ENCODE measurements at places on chromosomes 7 and 10.

- no peak for DNase-seq
These were observed 125.0 kb downstream of the FAM53B start for GRCh38 chr10:124619195-124619594.

GRCh38 chr7:70360557-70360956 lies 762.3 kb downstream of the AUTS2 start:
- DNase-seq = no peak

DNA sequence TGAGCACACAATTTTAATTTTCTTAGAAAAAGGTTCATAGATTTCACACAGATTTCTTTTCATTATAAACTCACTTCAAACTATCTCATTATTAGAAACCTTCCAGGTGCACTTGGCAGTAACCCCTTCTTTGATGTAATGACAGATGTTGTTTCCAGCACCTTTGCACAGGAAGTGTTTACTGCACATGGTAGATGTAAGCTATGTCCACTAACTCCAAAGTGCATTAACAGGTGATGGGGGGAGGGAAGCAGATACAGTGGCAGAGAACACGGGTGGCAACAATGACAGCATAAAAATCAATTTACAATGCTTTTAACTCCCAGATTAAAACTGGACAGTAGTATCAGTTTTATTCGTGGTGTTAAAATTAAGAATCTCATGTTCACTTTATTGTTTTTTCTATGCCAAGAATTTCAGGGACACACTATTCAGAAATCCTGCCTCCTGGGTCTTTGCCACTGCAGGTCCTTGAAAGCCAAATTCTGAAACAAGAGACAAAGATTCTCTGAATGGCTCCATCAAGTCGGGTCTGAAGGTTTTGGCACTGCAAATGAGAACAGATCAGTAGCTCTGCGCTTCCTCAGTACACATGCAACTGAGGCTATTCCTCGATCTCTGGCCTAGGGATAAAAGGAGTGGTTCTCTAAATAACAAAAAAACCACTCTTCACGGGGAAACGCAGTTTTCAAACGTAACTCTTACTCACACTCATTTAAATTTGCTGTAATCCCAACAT lies 187.7 kb downstream of the JAZF1 start:
- DNase-seq = no peak

DNA sequence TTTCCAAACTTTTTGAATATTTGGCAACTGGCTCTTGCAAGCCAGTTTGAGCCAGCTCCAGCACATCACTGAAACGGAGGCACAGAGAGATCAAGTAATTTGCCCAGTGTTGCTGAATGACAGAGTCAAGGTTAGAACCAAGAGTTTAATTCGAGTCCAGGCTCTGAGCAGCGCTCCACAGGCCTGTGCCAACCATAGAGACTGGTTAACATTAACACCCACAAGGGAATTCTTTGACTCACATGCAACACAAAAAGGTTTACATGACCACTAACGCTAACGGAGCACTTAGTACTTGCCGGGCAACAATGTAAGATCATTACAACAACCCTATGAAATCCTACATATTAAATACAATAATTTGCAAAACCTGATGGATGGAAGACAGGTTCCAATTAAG lies 1.5 kb downstream of the RGS10 start:
- DNase-seq = no peak

- DNase-seq = no peak
These were observed 1.7 kb downstream of the ADAM8 start for GRCh38 chr10:133274751-133275683.

GRCh38 chr10:21173802-21174714 lies 276.9 kb upstream of the NEBL start:
- DNase-seq = no peak

DNA sequence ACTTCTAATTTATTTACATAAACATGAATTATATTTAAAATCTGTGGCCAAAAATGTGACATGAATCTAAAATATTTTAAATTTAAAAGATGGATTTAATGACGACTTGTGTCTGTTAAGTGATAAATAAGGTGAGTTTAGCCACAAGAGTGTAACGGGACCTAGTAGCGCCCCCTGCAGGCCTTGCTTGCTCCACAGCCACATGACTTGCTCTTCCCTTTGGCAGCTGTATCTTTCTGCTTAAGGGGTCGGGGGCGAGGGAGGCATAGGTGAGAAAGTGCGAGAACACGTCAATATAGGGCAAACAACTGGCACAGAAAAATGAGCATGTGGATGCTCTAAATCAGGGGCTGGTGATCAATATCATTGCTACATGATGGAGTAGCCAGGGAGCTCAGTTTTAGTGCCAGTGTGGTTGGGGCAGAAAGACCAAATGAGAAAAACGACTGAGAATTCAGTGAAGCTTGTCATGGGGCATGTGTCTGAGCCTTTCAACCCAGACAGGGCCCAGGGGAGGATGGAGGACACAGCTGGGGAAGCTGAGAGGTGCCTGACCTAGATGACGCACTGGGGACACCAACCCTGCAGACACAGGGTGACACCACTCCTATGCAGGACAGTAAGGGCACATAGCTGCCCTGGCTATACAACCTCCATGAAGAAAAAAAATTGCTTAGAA lies 49.8 kb downstream of the PAXIP1 start:
- DNase-seq = no peak

DNA sequence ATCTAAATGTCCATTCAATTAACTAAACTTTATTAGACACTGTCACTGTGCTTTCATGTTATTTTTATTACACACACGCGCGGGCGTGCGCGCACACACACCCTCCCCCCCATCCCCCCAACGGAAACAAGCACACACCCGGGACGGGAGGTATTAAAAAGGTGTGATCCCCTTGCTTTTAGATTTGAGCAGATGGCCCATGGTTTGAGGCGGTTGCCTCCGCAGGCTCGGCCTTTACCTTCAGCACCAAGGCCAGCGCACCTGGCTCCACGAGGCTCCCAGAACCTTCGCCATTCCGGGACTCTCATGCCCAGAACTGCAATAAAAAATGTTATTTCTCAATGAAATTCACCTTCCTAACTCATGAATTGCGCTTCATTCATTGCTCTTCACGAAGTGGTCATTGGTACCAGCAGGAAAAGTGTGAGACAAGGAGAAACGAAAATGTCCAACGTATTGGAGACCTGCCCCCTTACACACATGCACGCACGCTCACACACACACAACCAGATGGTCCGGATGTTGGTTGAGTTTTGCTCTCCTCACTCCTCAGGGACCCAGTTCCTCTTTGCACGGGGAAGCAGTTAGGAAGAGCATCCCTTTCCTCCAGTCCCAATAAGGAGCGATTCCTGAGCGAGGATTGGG lies 20.8 kb upstream of the PTF1A start:
- DNase-seq = no peak

- no peak for DNase-seq
These were observed 24.9 kb upstream of the FAM180A start for GRCh38 chr7:135773464-135773863.

- no peak for DNase-seq
These were observed 94.3 kb downstream of the ZEB1 start for GRCh38 chr10:31413325-31413724.

DNA sequence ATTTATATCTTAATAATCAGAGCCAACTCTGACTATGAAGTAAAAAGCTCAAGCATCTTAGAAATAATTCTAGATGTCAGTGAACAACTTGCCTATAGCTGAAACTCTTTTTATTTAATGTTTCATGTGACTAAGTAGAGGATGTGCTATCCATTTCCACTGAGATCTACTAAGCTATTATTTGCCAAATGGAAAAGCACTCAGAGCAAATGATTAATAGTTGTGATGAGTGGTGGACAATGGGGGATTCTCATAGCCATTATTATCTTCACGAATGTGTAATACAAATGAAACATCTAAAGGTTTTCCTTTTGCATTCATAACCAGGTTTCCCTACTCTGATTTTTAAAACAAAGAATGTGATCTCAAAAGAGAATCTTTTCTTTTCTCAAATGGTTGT lies 126.6 kb upstream of the GNAI1 start:
- no peak for DNase-seq

DNA sequence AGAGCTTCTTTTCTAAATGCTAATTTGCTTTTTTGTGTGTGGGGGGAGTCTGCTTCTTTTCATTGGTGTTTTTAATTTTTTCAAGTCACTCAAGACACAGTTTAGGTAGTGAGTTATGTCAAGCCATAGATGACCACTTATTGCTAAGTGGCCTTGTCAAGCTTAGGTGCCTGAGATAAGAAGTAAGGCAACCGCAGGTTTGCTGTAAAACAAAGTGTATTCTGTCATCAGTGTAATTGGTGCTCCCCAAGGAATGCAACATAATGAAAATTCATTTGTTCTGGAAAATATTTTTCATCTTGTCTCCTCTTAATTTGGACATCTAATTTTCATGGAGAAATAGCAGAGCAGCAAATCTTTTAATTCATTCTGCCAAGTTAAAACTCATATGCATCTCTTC lies 249.6 kb downstream of the EXOC4 start:
- DNase-seq = no peak

GRCh38 chr7:72080865-72081510 lies 331.1 kb downstream of the CALN1 start:
- DNase-seq = no peak

GRCh38 chr7:156173748-156174353 lies 361.6 kb upstream of the SHH start:
- no peak for DNase-seq

- DNase-seq = no peak
These were observed 221.7 kb downstream of the PLXNA4 start for GRCh38 chr7:132354527-132354926.

DNA sequence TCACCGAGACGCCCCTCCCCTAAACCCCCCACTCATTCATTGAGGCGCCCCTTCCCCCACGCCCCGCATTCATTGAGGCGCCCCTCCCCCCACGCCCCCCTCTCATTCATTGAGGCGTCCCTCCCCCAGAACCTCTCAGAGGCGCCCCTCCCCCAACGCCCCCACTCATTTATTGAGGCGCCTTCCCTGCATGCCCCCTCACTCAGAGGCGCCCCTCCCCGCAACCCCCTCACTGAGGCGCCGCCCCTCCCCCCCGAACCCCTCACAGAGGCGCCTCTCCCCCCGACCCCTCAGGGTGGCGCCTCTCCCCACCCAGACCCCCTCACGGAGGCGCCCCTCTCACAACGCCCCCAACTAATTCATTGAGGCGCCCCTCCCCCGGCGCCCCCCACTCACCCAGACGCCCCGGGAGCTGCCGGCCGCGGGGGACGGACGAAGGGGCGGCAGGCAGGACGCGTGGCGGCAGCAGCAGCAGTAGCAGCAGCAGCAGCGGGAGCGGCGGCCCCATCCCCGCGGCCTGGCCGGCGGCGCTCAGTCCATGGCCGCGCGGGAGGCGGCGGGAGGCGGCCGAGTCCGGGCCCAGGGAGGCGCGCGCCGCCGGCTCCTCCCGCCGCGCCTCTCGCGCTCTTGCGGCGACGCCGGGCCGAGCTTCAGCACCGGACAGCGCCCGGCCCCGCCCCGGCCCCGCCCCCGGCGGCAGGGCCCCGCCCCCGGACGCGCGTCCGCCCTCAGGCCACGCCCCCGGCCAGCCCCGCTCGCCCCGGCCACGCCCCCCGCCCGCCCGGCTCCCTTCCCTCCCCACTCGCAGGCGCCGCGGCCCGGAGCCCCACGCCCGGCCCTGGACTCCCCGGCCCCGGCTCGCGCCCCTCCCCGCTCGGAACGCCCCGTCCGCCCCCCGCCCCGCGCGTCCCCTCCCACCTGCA lies at the start of gene PTPRN2:
TSS of gene PTPRN2 (minus strand) at position 662 of the 923 bp plus-strand sequence.
- DNase-seq = peak; percentile 44

Data from amniotic stem cell (primary cell).